ENCODE measurements at places on chromosomes 16 and 17.

DNA sequence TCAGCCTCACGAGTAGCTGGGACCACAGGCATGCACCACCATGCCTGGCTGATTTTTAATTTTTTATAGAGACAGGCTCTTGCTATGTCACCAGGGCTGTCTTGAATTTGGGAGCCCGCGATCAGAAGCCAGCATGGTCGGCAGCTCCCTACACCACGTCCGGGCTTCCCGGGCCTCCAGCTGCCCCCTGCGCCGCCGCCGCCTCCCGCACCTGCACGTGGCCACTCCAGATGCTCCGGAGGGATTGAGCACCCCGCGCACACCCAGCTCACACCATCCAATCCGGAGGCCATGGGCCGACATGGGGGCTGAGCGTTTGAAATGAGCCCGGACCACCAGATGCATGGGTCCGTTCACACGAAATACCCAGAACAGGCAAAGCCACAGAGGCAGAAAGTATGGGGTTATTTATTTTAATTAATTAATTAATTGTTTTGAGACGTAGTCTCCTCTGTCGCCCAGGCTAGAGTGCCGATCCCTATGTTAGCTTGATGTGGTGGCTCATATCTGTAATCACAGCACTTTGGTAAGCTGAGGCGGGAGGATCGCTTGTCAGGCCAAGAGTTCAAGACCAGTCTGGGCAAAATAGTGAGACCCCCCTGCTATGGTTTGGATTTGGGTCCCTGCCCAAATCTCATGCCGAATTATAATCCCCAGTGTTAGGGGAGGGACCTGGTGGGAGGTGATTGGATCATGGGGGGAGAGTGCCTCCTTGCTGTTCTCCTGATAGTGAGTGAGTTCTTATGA is 17.1 kb upstream of the PDXDC1 start:
- no peak for DNase-seq

GRCh38 chr16:22300427-22301071 is 3.3 kb downstream of the POLR3E start:
- no peak for DNase-seq

DNA sequence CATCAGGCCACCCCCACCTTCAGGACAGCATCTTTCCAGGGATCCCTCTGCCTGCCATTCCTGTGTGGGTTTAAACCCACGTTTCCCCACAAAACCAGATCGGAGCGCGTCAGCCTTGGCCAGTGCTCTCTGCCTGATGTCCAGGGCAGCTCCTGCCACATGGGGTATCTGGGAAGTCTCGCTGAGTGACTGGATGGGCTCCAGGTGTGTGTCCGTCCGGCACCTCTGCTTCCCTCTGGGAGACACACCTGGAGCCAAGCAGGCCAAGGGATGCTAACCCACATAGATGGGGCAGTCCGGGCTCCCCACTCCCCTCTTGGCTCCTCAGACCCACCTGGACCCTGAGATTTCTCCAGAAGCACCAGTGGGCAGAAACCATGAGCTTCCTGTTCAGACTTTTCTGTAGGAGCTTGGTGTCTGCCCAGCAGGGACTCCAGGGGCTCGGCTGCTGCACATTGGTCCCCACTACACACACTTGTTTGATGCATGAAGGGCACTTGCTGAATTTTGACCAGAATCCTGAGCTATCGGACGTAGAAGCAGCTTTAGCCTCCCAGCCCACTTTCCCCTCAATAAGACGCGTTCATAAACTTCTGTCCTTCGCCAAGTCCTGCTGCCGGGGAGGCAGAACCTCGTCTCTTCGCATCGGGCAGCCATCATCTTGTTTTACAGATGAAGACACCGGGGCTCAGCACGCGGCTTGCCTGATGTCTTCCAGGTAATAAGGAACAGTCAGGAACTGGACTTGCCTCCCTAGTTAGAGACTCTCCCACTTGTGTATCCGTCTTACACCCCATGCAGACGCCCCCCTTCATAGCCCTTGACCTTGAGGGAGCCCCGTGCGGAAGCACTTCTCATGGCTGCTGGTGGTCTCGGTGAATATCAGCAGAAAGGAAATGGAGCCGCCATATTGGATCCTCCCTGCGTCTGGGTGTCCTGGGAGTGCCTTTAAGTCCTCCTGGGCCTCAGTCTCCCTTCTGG is 91.6 kb upstream of the ZNF469 start:
- DNase-seq = no peak

DNA sequence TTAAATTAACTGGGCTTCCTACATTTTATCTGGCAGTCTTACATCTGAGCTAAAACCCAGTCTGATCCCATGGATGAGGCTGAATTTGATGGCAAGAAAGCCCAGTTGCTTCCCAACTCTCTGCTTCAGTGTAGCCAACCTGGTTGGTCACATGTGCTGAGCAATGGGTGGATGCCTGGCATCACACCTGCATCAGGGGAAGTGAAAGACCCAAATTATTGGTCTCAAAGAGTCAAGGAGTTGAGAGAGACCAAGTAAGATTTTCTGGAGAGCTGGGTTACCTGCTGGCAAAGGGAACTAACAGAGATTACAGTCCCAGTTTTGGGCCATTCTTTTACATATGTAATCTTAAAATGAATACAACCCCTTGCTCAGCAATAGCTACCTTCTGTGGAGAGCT is 38.8 kb downstream of the RGS9 start:
- no peak for DNase-seq

DNA sequence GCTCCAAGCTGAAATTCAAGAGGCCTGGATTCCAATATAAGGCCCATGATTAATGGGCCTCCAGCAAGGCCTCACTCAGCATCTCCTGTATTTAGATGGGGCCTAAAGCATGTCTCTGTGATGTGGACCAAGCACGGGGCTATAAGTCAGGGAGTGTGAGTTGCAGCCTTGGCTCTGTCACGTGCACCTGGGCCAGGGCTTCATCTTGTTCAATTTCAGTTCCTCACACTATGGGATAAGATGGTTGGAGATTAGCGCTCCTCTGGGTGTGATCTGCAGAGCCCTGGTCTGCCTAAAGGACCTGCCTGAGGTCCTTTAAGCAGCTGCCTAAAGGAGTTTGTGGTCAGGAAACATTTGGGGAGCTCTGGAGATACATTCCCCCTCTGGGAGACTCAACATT is 25.2 kb downstream of the KLHL36 start:
- no peak for DNase-seq

All from fibroblast of skin of left biceps (primary cell).